ENCODE measurements at places on chromosomes 11 and 22.

DNA sequence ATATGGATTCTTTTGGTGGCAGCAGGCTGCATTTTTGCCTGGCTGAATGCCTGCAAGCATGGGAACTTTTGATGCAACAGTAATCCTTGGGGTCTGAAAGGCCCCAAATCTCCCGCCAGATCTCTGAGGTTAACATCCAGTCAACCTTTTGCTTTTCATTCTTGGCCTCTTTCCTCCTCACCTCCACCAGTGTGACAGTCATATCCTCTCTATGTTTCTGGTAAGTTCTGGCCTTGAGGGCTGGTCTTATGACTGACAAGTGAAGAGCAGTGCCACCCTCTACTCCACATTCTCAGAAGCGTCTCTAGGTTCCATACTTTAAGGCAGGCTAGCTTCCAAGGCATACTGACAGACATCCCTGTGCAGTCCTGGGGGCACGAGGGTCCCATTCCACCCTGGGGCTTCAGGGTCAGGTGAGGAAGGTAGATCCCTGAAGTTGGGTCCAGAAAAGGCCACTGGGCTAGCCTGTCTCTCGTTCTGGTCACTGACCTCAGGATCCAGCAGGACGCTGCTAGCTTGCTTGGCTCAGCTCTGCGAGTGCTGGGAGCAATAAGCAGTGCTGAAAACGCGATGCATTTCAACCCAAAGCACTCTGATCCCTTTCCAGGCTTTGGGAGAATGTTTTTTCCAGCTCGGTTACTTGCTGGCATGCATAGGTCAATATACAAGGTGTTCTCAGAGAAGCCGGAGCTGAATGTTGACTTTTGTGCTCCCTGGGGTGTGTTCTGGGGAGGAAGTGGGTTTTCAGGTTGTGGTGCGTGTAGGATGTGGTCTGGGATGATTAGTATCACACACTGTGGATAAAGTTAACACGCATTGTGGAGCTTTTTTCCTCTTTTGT is 75.2 kb downstream of the PTPRJ start:
- DNase-seq = no peak

DNA sequence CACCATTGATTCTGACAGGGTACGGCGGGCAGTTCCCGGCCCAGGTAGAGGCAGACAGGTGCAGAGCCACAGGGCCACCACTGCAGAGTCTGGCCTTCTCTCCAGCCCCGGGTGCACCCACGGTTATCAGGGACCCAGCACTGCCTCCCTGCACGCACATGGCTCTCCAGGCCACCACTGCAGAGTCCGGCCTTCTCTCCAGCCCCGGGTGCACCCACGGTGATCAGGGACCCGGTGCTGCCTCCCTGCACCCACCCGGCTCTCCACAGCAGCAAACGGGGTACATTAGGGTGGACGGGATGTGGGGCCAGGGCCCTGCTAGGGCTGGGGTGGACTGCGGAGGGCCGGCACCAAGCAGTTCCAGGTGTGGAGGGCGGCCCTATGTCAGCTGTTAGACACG is 272.9 kb downstream of the BRD1 start:
- no peak for DNase-seq

DNA sequence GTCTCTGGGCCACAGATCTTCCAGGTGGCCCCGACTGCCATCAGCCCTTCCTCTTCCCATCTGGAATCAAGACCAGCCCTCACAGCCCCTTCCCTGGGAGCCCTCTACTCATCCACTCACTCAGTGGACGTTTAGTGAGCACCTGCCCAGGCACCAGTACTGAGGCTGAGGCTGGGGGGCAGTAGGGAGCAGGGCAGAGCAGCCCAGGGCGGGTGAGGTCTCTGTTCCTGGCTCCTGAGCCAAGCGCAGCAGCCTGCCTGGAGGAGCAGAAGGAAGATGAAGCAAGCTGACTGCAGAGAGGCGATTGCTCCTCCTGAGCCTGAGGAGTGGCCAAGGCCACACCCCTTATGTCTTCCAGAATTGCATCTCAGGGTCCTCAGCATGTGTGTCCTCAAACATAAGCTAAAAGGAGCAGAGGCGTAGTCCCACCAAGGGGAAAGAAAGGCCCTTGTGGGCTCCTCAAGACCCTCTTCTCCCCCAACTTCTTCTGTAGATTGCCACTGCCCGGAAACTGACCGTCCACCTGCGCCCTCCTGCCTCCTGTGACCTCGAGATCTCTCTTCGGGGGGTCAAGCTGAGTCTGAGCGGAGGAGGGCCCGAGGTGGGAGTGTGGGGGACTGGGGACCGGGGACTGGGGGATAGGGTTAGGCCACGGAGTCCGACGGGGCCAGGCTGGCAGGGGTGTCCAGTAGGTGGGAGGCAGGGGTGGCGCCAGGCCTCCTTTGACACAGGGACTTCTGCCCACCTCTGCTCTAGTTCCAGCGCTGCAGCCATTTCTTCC is 5.8 kb downstream of the MAPK8IP2 start:
- DNase-seq = no peak

GRCh38 chr11:13663631-13664071 is 4.8 kb upstream of the FAR1 start:
- DNase-seq = no peak

DNA sequence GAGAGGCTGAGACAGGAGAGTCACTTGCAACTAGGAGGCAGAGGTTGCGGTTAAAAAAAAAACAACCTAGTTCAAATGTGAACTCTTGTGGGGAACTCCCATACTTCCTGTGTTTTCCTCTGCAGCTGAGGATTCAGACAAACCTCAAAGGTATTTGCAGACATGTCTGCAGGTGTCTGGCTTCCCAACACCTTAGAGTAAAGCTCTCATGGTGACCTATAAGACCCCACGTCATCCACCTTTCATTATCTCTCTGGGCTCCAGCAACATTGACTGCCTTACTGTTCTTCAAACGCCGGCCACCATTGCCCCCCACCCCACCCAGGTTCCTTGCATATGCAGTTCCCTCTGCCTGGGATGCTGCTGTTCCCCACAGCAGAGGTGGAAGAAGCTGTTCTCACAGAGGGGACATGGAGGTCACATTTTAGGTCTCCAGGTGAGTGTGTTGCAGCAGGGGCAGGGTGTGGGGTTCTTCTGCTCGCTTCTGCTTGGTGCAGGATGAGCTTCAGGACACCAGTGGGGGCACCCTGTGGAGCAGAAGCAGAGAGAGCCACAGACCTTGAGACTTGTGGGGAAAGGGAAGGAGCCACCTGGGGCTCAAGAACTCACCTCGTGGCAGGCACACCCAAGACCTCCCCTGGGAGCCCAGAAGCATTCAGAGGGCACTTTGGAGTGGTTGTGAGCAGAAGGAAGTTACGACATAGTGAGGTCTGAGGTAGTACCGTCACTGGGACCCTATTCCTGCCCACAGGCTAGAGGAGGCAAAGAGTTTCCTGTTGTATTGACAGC is 203.2 kb downstream of the CSNK2A3 start:
- no peak for DNase-seq

GRCh38 chr11:10935015-10935559 is 77.2 kb upstream of the ZBED5 start:
- DNase-seq = no peak

GRCh38 chr11:19525276-19525675 is 187.4 kb upstream of the NAV2 start:
- DNase-seq = no peak

DNA sequence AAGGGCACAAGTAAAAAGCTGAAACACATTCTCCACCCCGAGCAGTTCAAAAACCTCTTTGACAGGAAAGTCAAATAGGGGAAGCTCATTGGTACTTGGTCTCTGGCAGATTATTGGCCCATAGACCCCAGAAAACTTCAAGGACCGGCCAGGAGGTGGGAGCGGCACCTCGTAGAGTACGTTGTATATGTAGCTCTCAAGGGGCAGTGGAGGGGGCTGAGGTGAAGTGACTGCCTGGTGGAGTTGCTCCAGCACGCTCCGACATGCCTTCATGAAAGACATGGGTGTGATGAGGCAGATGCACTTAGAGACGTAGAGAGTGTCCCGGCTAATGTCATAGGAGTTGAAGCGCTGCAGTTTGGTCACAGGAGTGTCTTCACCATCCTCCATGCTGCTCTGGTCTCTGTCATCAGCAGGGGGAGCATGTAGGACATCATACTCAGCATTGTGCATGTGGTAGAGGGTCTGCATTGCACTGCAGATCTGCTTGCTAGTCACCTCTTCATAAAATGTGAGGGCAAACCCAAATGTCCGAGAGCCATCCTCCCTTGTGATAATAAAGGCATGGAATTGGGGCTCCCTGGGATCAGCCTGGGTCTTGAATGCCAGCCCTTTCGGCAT is 61.3 kb downstream of the DENND5A start:
- no peak for DNase-seq

DNA sequence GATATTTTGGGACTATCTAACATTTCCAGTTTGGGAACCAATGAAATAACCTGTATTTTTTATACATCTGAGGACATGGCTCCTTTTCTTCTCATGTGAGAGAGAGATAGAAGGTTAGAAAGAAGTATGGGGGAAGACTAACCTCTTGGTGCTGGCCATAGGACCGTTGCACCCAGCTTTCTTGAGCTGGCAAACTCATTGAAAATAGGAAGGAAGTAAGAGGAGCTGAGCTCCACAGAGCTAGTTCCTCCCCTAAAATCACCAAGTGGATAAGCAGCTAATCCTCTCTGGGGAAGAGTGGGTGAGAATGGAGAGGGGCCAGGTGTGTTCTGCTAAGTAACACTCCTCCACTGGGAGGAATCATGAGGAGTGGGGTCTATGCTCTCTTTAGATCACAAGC is 387.4 kb upstream of the CADM1 start:
- no peak for DNase-seq

GRCh38 chr22:50309601-50309991 is 2.1 kb upstream of the PLXNB2 start:
- no peak for DNase-seq

DNA sequence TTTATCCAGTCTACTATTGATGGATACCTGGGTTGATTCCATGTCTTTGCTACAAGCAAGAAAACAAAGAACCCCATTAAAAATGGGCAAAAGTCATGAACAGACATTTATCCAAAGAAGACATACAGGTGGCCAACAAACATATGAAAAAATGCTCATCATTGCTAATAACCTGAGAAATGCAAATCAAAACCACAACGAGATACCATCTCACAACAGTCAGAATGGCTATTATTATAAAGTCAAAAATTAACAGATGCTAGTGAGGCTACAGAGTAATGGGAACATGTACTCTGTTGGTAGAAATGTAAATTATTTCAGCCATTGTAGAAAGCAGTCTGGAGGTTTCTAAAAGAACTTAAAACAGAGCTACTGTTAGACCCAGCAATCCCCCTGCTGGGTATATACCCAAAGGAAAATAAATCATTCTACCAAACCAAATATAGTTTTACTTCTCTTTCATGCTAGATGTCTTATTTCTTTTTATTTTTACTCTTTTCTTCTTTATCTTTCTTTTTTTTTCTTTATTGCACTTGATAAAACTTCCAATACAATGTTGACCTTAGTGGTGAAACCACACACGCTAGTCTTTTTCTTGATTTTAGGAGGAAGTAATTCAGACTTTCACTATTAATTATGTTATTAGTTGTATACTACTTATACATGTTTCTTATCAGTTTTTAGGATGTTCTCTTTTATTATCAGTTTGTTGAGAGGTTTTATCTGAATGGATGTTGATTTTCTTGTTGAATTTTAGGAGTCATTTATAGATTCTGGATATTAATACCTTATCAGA is 14.3 kb downstream of the TRIM22 start:
- DNase-seq = no peak

DNA sequence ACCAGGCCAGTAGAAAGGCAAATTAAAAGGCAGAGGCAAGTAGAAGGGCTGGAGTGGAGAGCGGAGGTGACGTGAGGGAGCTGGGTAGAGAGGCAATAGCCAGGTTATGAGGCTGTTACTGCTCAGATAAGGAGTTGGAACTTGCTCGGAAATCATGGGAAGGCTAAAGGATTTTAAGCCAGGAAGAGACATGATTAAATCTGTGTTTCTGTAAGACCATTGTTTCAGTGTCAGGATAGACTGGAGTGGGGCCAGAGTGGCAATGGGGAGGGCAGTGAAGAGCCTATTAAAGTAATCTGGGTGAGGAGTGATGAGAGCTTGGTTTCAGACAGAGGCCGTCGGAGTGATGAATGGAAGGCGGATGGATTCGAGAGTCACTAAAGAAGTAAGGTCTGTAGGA is 39.0 kb downstream of the GRAMD1B start:
- DNase-seq = no peak

- DNase-seq = no peak
Measured at GRCh38 chr11:121489823-121490222, 37.1 kb upstream of the SORL1-AS1 start.

- no peak for DNase-seq
Measured at GRCh38 chr11:35223991-35224390, 85.0 kb downstream of the CD44 start.
